Stimulated activated CD4-positive, alpha-beta T cell treated with anti-CD3 and anti-CD28 coated beads, Interleukin-15, amount 100 ng/mL, for 48 hours (primary cell): ENCODE measurements at places on chromosomes 13 and 19.
A peak's percentile ranks its signal among the peaks of the same experiment; 100 is the strongest.

DNA sequence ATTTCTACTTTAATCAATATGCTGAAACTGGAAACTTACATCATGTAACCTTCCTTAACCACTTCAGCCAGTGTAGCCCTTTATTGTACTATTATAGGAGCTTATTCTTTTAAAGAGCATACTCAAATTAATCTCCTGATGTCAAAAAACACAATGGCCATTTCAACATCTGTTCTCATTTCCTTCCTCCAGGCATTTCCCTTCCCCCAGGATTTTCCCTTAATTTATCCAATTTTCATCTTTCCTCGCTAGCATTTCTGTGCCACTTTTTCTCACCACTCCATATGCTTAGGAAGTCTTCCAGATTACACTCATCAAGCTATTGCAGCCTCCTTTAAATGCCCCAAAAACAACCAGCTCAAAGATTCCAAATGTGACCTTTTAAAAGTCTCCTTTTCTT, 265.0 kb downstream of the PCDH9 start:
- no peak for DNase-seq

DNA sequence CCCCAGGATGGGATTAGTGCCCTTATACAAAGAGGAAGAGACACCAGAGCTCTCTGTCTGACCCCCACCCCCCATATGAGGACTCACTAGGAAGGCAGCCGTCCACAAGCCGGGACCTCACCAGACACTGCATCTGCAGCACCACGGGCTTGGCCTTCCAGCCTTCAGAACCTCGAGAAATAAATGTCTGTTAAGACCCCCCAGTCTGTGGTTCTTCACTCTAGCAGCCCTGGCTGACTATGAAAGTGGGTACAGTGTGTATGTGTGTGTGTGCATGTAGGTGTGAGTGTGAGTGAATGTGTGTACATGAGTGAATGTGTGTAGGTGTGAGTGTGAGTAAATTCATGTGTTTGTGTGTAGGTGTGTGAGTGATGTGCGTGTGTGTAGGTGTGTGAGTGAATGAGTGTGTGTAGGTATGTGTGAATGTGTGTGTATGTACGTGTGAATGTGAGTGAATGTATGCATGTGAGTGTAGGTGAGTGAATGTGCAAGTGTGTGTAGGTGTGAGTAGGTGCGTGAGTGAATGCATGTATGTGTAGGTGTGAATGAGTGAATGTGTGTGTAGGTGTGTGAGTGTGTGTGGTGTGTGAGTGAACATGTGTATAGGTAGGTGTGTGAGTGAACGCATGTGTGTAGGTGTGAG, 201.6 kb upstream of the ZNF536 start:
- DNase-seq, result no peak

DNA sequence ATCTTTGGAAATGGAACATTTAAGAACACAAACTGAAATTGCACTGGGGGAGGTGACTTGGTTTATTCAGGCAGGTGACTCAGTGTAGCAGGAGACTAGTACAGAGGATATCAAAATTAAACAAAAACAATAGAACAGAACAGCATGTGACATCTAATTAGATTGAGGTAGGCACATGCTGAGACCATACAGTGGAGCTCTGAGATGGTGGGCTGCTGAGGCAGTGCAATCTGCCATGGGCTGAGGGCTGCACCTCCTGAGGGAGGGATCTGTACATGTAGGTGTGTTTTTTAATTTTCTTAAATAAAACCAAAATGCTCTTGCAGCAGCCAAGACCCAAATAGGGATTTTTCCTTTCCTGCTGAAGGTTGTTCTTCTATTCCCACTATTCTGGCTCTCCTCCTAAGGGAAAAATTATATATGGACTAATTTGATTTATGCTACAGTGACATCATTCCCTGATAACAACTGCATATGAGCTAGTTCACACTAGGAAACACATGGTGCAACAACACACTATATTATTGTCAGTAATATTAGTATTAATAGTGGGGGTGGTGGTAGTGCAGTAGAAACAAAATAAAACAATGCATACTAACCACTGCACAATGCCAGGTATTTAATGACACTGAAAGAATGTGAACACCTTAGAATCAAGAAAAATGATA, 48.0 kb downstream of the LNX2 start:
- DNase-seq, result no peak

DNA sequence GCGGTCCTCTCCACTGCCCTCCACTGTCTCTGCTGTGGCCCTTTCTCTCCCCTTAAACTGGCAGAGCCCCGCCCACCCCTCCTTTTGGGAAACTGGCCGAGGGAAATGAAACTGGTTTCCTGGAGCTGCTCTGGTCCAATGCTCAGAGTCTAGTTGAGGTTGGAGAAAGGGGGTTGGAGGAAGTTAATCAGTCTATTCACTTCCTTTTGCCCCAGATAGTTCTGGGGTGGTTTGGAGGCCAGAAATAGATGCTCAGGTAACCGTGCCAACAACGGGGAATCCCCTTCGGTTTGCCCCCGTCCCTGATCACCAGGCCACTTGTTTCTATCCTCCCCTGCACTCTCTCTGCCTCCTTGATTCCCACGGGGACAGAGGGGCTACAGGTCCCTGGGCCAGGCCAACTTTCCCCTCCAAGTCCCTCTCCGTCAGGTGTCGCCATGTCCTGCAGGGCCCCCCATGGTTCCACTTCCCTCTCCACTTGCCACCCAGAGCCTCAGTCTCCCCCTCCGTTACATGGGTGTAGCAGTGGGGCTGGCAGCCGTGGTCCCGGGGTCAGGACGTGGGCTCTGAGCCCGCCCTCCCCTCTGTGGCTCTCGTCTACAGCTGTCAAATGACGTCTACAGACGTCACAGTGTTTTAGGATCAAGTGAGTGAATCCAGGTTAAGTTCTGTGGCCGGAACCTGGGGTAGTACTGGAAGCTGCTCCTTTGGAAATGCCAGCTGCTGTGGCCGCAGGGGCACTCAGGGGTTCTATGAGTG, at the start of gene IL4I1:
TSS of gene IL4I1 (minus strand) at position 25 of the 759 bp plus-strand sequence. CDS start 727 bp downstream, outside the sequence.
- peak; percentile 56 for DNase-seq
